Ammon's horn (tissue), 1 donor: ENCODE measurements at places on chromosomes 7 and 10.

- DNase-seq, result no peak
These were observed 323.1 kb downstream of the ADK start for GRCh38 chr10:74474022-74474713.

GRCh38 chr10:77392236-77392721, 245.3 kb downstream of the KCNMA1 start:
- no peak for DNase-seq

DNA sequence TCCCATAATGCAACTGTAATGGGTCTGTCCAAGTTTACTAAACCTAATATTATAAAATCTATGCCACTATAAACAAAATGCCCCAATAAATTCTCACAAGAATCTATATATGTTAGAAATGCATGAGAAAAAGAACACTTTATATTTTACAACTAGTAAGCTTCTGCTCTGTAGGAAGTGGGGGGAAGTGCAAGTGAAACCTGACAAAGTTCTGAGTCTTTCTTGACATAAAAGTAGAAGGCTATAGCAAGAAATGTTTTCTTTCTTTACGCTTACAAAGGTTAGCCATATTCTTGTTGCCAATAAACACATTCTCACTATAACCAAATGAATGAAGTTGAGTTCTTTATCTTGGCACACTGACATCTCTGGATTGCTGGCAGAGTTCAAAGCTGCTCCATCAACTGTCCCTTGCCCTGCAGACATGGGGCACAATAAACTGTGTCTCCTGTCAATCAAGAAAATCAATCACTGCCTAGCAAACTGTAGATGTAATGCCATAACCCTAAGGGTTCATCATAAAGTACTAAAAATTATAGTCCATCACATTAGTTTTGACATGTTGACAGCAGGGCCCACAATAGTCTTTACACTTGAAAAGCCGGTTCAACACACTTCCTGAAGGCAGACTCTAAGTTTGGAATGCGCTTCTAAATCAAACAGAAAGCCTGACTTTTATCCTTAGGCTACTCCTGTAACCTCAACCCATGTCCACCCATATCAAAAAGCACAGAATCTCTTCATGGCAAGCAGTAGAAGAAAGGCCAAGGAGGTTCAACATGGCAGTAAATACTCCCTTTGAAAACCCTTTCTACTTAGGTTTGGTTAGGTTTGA, 58.6 kb downstream of the TPK1 start:
- DNase-seq, result no peak

GRCh38 chr7:151551820-151552219, 32.1 kb upstream of the RHEB start:
- DNase-seq, result no peak

DNA sequence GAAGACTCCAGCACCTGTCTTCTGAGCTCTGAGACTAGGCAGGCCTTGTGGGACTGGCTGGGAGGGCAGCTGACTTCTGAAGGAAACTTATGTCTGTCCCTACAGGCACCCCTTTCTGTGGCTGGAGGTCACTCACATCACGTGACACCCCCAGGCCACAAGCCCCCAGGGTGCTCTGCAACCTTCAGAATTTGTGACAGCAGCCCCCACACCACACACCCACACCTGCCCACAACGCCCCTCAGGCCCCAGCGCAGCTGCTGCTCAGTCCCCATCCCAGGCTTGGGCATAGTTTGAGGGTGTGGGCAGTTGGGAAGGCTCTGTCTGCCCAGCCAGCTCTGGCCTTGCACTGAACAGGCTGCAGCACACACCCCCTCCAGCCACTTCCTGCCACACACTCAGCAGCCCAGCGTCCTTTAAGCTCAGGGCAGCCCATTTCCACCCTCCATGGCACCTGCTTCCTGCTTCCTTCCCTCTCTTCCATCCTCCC, 80.0 kb upstream of the UNC5B start:
- DNase-seq, result no peak

GRCh38 chr10:50422259-50422658, 170.9 kb upstream of the ASAH2 start:
- DNase-seq, result peak; percentile 86

GRCh38 chr10:120746001-120746777, 105.0 kb upstream of the WDR11 start:
- no peak for DNase-seq

- DNase-seq, result no peak
These were observed 18.5 kb downstream of the RFC2 start for GRCh38 chr7:74235518-74236268.

DNA sequence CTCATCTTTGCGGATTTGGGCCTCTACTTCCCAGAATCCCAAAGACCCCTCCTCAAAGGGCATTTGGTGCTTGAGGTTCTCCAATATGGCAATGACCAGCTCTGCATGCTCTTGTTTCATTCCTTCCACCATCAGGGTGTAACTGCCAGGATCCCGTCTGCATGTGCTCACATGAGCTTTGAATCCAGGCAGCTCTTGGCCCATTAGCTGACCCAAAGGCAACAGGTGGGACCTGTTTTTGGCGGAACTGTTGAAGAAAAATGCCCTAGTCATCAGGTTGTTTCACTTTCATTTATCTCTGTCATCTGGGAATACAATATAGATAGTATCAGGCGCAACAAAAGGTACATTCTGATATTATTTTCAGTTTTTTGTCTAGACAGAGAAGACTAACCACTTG, 159.1 kb upstream of the TCF7L2 start:
- no peak for DNase-seq

- DNase-seq, result no peak
These were observed 146.3 kb downstream of the SKIDA1 start for GRCh38 chr10:21379143-21379542.

GRCh38 chr7:127771707-127772106, 119.7 kb downstream of the SND1 start:
- no peak for DNase-seq

DNA sequence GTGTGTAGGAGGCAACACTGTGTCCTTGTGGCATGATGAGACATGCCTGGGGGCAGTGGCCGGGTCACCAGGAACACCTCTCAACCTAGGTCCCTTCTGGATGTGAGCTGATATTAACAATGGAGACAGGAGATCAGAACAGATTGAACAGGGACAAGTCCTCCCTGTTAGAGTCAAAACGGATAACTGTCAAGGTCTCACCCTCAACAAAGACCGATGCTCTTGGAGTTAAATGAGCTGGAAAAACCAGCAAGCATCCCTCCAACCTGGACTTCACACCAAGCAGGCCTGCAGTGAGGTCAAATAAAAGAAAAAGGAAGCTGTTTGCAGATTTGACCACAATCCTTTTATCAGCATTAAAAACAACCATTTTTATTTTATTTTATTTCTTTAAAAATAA, 49.0 kb downstream of the SLIT1 start:
- no peak for DNase-seq

DNA sequence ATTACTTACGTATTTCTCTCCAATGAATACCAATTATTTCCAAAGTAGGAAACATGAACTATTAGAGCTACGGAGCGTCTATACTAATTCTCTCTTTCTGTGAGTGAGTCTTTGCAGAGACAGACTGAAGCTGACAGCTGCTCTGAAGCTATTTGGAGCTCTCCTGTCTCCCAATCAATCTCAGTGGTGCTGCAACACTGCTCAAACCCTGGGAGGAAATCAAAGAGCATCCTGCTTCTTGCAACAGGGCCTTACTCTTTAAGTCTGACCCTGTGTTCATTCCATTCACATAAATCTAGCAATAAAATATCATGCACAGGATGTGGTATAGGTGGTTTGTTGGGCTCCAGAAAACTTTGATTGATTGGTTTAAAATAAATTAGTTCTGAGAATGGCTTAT, 685.7 kb upstream of the IGFBP3 start:
- DNase-seq, result no peak

DNA sequence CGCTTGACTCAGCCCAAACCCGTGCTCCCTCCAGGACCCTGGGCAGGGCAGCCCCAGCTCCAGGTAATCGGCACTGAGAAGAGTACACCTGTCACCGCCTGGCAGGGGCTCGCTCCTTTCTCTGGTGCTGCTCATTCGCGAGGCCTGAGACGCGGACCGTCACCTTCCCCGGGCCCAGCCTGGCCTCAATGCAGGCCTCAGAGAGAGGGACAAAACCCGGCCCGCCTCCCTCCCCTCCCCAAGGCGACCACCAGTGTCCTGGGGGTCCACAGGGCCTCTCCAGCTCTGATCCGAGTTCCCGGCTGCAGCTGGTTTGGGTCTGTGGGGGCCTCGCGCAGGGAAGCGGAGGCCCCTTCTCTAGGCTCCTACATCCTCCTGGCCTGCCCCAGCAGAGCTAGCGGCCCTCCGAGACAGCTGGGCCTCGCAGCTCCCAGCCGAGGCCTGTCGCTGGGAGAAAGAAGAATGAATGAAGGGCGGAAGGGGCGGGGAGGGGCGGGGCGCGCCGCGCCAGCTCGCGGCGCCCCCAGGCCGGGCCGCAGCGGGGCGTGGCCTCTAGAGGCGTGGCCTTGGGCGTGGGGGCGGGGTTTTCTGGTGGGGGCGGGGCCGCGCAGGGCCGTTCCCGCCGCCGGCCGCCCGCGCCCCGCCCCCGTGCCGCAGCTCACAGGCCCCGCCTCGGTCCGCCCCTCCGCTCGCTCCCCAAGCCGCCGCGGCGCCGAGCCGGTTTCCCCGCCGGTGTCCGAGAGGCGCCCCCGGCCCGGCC, at the start of gene LIMK1:
Gene LIMK1, plus strand, starts transcription at position 688 of the 760 bp plus-strand sequence. CDS start 187 bp downstream, outside the sequence.
- peak; percentile 87 for DNase-seq

DNA sequence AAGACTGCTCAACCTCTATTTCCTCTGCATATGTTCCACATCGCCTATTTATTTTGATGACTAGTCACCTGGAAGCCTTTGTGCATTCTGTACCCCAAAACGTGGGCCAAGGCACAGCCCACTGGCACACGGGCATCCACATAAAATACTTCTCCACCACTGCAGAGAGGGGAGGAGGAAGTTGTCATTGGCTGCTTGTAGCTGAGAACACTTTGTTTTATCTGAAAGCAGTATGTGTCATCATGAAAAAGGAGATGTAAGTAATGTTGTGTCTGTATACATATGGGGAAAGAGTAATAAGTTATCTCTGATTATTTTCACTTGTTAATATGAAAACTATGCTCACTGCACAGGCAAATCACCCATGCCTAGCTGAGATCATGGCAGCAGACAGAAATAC, 48.2 kb upstream of the AMPH start:
- DNase-seq, result no peak

- DNase-seq, result no peak
These were observed 29.0 kb upstream of the MPP7 start for GRCh38 chr10:28331841-28332240.

GRCh38 chr7:98826811-98827231, 43.0 kb downstream of the TMEM130 start:
- peak; percentile 68 for DNase-seq

DNA sequence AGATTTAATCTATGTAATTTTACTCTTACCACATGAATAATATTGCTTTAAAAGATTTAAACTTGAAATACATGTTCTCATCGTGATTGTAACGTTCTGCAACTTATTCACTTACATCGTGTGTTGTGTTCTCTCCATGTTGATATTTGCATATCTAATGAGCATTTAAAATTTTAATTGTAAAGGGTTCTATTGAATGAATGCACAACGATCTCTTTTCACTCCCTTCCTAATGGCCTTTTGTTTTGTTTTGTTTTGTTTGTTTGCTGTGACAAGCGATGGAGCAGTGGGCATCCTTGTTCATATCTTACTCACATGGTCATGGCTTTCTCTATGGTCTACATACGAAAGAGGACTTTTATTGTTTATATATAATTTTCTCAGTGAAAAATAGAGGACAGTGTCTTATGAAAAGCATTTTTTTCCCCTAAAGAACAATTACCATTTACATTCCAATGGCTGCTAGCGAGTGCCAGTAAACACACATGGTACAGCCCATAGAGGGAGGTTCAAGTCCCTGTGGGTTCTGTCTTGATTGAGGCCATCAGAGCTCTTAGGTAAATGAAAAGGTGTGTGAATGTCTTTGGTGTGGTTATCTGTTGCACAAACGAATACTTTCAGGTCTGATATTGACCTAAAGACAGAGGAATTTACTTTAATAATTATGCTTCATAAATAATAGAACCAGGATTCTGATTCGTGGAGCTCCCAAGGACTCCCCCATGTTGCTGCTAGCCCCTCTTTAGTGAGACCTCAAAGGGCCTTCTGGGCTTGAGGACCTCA, 32.4 kb downstream of the BTBD16 start:
- peak; percentile 76 for DNase-seq

- no peak for DNase-seq
These were observed 20.1 kb downstream of the MYL10 start for GRCh38 chr7:101608772-101609713.

GRCh38 chr7:155763691-155764437, 48.4 kb downstream of the SHH start:
- DNase-seq, result peak; percentile 40

- no peak for DNase-seq
These were observed 17.4 kb upstream of the SLF2 start for GRCh38 chr10:100895346-100895745.

GRCh38 chr7:87003872-87004798, 55.3 kb downstream of the ELAPOR2 start:
- peak; percentile 61 for DNase-seq

GRCh38 chr7:157892751-157893523, 556.1 kb downstream of the DNAJB6 start:
- no peak for DNase-seq

- DNase-seq, result no peak
These were observed 208.4 kb upstream of the TCERG1L start for GRCh38 chr10:131519723-131520605.

DNA sequence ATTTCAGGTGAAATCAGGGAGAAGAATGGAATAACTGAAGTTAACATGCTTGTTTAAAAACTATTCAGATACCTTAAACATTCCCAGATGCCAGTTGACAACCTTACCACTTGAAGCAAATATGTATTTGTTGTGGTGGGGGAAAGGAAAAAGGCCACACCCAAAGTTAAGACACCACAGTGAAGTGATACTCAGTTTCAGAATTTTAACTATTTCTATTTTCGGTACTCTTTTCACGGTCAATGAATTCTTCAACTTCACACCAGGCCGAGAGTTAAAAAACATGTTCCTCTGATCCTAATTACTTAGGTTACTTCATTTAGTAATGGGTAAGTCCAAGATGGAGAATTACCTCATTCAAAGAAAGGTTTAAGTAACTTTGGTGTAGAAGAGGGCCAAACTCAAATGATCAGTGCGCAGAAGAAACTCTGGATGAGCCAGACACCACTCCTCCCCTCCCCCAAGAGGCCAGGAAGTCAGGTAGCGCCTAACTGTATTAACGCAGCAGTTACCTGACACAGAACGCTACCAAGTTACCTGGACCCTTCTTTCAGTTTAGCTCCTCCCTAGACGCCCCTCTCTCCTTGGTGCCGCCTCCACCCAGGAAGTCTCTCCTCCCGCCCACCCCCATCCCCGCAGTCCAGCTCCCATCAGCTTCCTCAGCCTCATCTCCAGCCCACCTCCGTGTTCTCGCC, 700 bp downstream of the MTPN start:
- peak; percentile 11 for DNase-seq

DNA sequence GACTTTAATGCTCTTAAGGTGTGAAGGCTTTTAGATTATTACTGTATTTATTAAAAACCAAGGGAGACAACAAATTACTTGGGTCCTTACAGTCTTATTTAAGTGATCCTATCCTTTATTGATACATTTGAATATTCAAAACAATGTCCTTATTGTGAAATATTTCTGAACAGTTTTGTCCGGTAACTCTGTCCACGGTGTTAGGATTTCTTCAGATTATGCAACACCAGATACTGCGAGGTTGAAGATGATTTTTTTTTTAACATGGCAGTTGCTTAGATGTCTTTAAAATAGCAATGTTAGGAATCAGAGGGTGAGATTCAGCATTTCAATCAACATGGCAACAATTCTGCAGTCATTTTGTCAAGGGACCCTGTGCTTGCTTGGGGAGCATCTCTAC, 176.5 kb downstream of the CSTF2T start:
- no peak for DNase-seq
